ENCODE measurements at places on chromosomes 2 and 18.

GRCh38 chr18:7224198-7224597 lies 6.7 kb upstream of the LRRC30 start:
- DNase-seq, result no peak

GRCh38 chr2:176356251-176356650 lies 87.0 kb downstream of the MTX2 start:
- DNase-seq, result no peak

GRCh38 chr2:27071990-27072830 lies 756 bp upstream of the OST4 start:
- DNase-seq, result peak; percentile 43

DNA sequence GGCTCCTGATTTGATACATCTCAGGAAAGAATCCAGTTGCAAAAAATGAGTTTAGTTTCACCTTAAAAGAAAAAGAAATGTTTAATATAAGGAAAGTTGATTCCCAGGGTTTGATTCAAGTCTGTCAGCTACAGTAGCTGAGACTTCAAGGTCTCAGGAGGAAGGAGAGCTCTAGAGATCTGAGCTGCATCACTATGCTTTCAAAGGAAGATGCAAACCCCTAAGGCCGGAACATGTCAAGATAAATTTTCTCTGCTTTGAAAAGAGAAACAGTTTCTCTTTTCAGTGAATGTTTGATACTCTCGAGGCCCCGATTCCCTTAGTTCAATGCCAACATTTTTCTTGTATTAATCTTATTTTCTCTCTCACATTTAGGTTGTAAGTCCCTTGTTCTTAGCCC lies 128.6 kb downstream of the RGPD3 start:
- DNase-seq, result no peak

GRCh38 chr2:34875091-34875745 lies 1276.1 kb upstream of the FAM98A start:
- DNase-seq, result no peak

GRCh38 chr18:63477968-63478367 lies 1.2 kb downstream of the SERPINB5 start:
- DNase-seq, result peak; percentile 27

GRCh38 chr18:68965817-68966216 lies 167.9 kb downstream of the CCDC102B start:
- no peak for DNase-seq

DNA sequence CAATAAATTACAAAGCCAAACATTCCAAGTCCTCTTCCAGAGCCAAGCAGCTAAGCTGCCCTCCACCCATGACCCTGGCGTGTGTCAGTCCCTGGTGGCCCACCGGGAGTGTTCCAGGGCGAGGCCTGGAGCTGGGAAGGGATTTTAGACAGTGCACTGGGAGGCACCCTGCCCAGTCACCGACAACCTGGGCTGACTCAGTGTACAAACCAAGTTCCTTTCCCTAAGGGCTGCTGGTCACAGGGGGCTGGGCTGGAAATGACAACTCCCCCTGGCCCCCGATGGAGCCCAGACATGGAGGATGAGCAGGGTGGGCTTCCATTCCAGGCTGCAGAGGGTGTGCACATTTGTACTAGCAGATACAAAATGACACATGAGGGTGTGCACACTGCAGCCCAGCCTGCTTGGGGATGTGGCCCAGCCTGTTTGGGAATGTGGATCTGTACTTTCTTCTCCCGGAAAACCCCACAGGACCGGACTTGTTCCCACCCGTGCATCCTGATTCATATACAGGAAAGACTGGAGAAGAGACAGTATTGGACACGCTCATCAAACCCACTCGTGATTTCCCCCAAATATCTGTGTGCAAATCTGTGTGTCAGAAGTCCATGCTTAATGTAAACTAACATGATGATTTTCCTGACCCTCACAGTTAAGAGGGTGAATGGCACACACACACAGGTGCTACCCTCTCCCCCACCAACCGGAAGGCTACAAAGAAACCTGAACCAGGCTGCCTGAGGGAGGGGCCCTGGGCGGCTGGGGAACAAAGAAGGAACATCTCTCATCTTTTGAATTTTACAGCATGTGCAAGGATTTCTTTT lies 58.9 kb downstream of the NDUFA10 start:
- no peak for DNase-seq

GRCh38 chr18:58862851-58863538 lies 1.7 kb upstream of the ZNF532 start:
- DNase-seq, result peak; percentile 18

GRCh38 chr2:239165206-239165831 lies 235.5 kb downstream of the HDAC4 start:
- no peak for DNase-seq

- no peak for DNase-seq
Observed at GRCh38 chr2:185676316-185676715, 62.3 kb upstream of the FSIP2 start.

DNA sequence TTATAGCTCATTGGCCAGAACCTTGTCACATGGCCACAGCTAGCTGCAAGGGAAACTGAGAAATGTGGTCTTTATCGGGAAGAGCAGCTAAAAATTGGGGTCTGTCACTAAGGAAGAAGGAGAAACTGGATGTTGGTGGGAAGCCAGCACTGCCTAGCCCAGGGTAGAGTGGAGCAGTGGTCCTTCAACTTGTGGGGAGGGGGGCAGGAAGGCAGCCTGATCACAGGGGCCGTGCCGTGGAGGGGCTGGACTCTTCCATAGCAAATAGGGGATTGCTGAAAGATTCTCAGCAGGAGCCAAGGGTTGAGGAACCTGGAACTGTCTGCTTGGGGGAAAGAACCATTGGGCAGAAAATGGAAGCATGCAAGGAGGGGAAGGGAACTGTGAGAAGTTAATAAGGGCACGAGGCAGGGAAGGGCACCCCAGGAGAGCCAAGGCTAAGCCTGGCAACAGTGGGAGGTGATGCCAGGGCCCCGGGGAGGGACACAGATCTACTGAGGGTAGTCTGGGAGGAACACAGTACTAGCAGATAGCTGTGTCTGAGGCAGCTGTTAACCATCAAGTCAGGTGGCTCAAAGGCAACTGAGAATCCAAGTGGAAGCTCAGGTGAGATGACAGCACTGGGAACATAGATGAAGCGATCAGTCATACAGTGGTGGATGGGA lies 5.9 kb upstream of the NEURL3 start:
- DNase-seq, result no peak

GRCh38 chr2:196201229-196202009 lies 30.0 kb upstream of the STK17B start:
- DNase-seq, result no peak

DNA sequence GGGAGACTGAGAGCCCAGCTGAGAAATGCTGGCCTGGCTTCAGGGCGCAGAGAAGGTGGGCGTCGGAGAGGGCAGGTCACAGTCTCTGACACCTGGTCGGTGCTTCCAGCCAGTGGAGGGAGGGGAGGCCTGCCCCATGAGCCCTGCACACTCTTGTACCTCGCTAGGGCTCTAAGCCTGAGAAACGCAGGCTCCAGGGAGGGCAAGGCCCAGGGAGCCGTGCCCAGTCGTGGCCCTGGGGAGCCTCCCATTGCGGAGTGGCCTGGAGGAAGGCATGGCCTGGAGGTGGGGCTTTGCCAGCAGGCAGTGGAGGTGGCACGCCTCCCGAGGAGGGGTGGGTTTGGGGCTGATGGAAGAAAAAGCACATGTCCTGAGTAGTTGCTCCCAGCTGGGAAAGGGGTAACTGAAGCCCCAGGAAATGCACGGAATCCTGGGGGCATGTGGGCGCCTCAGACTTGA lies 39.0 kb downstream of the MTERF4 start:
- DNase-seq, result no peak

DNA sequence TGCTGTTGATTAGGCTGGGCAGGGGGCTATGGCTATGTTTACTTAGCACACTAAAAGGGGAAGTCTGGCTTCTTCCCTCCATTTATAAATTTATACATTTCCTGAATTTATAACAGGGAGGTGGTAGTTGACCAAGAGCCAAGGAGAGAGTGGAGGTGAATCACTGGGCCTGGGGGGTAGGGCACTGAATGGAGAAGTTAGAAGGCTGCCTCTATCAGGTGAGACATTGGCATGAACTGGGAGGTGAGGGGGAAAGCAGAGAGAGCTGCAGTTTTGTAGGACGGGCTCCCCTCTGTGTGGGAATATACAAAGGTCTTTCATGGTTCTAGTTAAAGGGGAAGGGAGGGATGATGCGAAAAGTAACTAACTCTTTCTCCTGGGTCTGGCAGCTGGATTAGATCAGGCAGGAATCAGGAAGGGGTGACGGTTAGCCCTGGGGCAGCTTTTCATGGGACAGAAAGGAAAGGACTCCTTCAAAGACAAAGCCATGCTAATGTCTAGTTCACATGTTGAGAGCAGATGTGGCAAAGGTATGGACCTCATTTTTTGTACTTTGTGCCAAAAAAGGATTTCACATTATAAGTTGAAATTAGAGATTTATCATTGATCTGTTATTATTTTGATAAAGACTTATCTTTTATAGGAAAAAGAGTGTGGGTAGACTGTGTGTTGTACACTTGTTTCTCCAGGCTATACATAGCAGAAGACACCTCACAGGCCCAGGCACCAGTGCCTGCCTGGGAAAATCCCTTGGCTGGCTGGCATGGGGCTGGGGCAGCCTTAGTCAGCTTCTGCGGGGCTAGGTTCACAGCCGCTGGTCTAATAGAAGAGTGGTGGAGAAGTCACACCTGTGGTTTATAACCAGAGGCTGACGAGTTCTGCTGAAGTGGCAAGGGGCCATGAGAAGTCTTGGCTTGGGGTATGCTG lies 158.7 kb downstream of the CLIP4 start:
- peak; percentile 13 for DNase-seq

GRCh38 chr2:239337122-239337876 lies 63.5 kb downstream of the HDAC4 start:
- no peak for DNase-seq

- DNase-seq, result peak; percentile 22
Observed at GRCh38 chr2:6526093-6526824, 339.4 kb downstream of the CMPK2 start.

DNA sequence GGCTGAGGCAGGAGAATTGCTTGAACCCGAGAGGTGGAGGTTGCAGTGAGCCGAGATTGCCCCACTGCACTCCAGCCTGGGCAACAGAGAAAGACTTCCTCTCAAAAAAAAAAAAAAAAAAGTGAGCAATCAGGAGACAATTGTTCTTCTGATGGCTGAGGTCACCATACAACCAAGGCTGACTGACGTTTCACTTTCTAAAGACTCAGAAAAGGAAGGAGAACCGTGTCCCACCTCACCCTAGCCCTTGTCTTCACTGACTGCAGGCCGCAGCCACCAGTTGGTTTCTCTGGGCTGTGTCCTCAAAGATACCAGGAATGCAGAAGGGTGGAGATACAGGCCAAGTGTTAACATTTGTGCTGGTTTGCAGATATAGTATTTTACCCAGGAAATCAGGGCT lies 7.7 kb upstream of the SLC35F6 start:
- DNase-seq, result no peak

DNA sequence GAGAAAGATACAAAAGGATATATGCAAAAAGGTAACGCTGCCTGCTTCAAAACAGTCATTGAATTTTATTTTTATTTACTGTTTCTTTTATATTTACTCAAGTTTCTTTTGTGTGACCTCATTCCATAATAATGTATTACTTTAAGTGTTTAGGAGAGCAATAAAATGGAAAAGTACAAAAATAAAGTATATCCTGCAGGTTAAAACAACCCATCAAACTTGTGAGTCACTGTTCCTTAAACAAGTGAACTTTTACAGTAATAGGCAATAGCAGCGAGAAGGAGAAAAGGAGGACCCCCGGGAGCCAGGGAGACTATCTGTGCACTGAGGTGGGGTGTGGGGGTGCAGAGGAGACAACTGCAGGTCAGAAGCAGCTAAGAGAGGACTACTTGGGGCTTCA lies 124.5 kb downstream of the EN1 start:
- DNase-seq, result no peak
